ENCODE measurements at places on chromosomes 4 and X.

DNA sequence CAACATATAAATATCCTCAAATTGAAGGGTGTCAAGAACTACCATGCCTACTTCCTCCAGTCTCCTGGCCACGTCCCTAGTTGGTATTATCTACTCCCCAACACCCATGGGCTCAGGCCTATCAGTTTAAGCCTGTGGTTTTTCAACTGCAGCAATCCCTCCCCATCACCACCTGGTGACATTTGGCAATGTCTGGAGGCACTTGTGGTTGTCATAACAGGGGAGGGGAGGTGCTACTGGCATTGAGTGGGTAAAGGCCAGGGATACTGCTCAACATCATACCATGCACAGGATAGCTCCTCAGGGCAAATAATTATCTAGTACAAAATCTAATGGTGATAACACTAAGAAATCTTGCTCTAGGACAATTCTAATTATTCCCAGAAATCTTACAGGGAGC is 95.3 kb downstream of the COMMD8 start:
- DNase-seq: no peak

GRCh38 chr4:19260346-19260745 is 991.4 kb upstream of the SLIT2 start:
- DNase-seq: no peak

DNA sequence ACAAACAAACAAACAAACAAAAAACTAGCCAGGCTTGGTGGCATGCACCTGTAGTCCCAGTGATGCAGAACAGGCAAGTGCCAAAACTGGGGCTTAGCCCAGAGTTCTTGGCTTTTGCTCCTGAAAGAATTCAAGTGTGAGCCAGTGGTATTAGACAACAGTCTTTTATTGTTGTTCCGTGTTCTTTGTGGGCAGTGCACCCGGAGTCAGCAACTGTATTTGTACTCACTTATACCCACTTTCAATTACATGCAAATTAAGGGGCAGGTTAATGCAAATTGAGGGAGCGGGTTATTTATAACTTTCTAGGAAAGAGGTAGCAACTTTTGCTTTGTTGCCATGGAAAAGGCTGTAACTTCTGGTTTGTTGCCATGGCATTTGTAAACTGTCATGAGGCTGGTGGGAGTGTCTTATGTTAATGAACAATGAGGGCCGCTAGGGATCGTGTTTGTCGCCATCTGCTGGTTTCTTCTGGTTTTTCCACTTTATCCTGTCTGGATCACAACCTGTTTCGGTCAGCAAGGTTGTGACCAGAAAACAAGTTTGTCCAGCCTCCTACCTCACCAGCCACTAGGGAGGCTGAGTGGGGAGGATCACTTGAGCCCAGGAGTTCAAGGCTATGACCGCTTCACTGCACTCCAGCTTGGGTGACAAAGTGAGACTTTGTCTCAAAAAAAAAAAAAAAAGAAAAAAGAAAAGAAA is 88.8 kb upstream of the ESX1 start:
- DNase-seq: peak; percentile 14

- DNase-seq: peak; percentile 58
Measured at GRCh38 chrX:46582966-46583365, 9.4 kb downstream of the CHST7 start.

DNA sequence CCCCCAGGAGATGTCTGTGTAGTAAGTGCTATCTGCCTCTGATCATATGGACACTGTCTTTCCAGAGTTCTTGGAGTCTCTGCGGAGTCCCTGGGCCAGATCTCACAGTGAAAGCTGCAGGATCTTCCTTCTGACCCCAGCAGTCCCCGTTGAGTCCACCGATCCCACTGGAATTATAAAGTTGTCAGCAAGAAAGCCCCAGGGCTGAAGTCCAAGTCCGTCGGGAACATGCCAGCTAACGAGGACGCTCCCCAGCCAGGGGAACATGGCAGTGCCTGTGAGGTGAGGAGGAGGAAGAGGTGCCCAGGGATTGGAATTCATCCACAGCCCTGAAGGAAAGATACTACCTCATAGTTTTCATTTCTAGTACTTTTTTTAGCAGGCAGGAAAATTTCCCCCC is 9.3 kb downstream of the ZNF81 start:
- DNase-seq: peak; percentile 2

- no peak for DNase-seq
Measured at GRCh38 chrX:27964432-27964831, 16.8 kb downstream of the DCAF8L1 start.

DNA sequence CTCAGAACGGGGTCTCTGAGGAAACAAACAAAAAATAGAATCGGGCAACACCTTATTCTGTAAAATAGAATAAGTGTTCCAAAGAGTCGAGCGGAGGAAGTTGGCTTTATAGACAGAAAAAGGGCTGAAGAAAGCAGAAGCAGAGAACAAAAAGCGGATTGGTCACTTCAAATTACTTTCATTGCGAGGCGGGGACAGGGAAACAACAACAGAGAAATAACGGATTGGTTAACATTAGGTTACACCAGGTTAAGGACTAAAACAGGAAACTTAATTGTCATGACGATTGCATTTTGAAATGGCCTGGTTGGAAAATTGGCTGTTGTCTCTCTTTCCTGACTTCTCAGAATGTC is 433 bp upstream of the COQ2 start:
- DNase-seq: peak; percentile 70

GRCh38 chr4:40157436-40157835 is 39.4 kb upstream of the RHOH start:
- DNase-seq: no peak

- DNase-seq: no peak
Measured at GRCh38 chrX:50586407-50586806, 115.8 kb upstream of the DGKK start.

DNA sequence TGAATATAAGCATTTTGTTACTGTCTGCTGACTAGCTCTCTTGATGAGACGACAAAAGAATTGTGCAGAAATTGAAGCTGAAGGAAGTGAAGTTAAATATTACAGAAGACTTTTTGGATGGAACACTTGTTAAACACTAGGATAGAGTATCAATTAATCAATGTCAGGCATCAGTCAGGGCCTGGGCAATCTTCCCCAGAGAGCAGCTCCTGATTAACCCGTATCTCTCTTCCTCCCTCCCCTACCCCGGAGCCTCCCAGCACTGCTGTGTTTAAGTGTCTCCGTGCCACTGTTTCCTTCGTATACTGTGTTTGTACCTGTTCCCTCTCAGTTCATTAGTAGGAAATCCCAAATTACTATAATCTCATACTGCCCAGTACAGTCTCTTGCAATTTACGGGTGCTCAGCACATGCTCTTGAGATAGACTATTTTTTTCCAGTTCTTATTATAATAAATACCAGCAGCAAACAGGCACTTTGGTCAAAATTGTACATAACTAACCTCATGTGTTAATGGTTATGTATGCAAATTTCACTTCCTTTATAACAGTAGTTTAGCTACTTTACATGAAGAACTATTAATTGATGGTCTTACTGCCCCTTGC is 765.7 kb upstream of the FTHL17 start:
- no peak for DNase-seq

DNA sequence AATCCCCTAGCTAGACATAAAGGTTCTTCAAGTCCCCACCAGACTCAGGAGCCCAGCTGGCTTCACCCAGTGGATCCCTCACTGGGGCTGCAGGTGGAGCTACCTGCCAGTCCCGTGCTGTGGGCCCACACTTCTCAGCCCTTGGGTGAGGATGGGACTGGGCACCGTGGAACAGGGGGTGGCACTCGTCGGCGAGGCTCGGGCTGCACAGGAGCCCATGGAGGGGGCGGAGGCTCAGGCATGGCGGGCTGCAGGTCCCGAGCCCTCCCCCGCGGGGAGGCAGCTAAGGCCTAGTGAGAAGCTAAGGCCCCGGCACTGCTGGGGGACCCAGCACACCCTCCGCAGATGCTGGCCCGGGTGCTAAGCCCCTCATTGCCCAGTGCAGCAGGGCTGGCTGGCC is 16.1 kb upstream of the ACSL4 start:
- no peak for DNase-seq

DNA sequence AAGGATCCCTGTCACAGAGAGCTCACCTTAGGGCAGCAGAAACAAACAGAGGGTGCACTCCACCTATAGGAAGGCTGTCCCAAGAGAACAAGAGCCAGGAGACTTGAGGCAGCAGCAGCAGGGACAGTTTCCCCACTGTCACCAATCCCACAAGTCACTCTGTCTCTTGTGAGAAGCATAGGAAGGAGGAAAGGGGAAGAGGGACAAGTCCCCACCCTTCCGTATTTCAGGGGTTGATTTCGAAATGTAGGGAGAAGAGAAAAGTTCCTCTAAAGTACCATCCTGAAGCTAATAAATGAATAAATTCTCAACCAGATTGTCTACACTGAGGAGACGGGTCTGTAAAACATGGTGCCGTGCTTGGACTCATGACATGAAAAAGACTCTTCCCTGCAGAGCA is 9.5 kb upstream of the TLR8 start:
- DNase-seq: no peak

DNA sequence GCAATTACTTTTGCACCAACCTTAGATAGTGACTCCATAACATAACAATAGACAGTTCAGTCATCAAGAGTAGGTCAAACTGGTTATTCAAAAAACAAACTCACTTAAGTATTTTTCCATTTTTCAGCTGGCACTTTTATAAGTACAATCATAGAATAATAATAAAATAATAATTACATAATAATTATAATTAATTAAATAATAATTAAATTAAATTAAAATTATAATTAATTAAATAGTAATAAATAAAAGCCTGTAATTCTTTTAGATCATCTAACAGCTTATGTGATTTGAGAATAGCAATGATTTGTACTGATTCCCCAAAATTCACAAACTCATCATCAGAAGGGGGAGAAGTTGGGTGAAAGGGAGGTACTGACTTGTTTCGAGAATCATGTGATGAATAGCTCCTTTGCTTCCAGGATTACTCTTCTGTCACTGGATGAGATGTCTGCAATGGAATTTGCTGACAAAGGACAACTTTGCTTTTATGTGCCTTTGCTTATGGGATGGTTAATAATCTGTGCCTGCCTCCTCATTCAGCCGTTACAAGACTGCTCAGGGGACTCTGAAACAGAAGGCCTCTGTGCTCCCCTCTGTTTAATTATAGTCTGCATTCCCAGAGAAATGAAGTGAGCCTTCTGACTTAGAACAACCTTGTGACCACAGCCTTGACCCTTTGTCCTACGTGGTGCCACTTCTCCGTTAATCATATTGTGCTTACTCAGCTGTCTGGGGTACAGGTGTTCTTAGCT is 104.8 kb upstream of the ENPEP start:
- DNase-seq: no peak

- DNase-seq: no peak
Measured at GRCh38 chr4:134756421-134756820, 554.8 kb upstream of the PABPC4L start.

GRCh38 chr4:43992552-43992951 is 456.1 kb downstream of the KCTD8 start:
- DNase-seq: no peak

DNA sequence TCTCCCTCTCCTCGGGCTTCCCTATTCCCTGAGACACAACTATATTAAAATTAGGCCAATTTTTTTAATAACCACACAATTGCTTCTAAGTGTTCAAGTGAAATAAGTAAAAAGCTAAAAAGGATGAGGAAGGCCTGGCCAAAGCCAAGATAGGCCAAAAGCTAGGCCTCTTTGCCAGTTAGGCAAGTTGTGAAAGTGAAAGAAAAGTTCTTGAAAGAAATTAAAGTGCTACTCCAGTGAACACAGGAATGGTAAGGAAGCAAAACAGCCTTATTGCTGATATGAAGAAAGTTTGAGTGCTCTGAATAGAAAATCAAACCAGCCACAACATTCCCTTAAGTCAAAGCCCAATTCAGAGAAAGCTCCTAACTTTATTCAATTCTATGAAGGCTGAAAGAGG is 114.2 kb upstream of the FAT4 start:
- DNase-seq: no peak

DNA sequence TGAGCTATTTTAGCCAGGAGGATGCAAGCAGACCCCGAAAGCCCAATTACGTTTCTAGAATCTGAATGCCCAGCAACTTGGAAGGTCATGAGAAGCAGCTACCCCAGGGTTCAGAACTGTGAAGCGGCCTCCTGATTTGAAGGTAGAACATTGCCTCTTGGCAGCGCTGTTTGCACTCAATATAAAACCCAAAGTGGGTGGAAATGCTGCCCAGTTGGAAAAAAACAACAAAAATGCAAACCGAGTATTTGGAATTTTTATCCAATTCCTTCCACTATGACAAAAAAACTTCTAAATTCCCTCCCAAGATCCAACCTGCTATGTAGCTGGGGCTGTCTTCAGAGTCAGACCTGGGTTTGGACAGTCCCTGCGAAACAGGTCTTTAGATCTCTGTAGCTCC is 103.3 kb upstream of the RBPJ start:
- no peak for DNase-seq

GRCh38 chr4:143212566-143212965 is 27.8 kb downstream of the USP38 start:
- no peak for DNase-seq

DNA sequence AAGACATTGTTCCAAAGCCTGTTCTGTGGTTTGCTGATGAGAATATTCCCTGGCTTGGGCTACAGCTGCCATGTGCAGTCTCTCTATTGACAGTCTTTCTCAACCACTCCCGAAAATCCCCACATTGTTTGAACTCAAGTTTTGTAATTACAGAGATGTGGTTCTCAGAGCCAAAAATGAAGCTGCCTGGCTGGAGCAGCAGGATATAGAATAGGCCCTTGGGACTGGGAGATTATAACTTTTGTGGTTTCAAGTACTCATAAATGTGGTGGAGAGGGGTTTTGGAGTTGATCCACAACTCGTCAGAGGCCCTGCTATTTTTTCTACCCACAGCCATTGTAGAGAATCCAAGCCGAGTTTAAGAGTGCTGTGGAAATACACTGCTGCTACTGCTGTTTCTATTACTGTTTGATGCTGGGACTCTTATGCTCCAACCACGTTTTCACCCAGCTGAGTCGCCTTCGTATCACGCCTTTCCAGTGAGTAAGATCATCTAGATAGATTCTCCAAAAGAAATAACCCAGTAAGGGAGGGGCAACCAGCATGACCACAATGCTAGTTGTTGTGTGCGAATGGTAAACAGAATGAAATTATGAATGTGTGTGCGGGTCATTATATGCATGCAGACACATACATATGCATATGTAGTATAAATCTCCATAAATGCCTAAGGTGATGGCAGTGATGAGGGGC is 57.1 kb upstream of the ATXN3L start:
- peak; percentile 86 for DNase-seq

All from umbilical cord (tissue), 2 donors.